ENCODE measurements at places on chromosomes 5 and 9.

DNA sequence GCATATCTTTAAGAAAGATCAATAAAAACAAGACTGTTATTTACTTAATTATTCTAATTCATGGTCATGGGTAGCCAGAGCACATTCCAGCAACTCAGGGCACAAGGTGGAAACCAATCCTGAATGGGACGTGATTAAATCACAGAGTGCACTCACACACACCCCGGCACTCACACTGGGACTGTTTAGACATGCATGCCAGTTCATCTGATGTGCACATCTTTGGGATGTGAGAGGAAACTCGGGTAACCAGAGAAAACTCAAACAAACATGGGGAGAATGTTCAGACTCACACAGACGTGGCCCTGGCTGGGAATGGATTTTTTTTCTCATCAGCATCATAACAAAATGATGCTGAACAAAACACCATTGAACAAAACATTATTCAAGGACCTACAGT lies 29.4 kb downstream of the SMAD5 start:
- DNase-seq, result no peak

DNA sequence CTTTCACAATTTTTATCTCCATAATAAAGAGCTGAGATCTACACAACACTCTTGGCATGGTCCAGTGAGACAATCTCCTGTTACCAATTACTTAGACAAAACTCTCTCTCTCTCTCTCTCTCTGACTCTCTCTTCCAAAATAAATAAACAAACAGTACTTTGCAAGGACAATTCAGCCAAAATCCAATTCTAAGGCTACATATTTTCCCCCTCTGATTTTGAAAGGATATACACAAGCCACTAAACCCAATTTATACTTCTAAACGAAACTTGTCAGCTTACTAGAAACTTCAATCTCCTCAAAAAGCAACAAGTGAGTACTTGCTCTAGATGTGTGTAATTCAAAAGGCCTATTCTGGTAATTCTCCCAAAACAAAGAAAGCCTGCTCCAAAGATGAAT lies 26.3 kb upstream of the TNPO1 start:
- DNase-seq, result no peak

DNA sequence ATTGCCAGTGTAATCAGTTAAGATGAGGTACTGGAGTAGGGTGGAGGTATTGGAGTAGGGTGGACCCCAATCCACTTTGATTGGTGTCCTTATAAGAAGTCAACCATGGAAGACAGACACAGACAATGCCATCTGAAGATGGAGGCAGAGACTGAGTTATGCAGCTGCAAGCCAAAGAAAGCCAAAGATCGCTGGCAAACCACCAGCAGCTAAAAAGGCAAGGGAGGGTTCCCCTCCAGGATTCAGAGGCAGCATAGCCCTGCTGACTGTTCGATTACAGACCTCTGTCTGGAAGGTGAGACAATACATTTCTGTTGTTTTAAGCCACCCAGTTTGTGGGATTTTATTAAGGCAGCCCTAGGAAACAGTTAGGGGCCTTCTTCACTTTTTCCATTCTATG lies 30.5 kb upstream of the CKMT2 start:
- no peak for DNase-seq

- DNase-seq, result no peak
These were observed 42.7 kb downstream of the ASS1 start for GRCh38 chr9:130487500-130487899.

GRCh38 chr5:64437496-64437895 lies 68.3 kb upstream of the RGS7BP start:
- no peak for DNase-seq

GRCh38 chr5:53362521-53362941 lies 117.9 kb upstream of the FST start:
- DNase-seq, result peak; percentile 97

DNA sequence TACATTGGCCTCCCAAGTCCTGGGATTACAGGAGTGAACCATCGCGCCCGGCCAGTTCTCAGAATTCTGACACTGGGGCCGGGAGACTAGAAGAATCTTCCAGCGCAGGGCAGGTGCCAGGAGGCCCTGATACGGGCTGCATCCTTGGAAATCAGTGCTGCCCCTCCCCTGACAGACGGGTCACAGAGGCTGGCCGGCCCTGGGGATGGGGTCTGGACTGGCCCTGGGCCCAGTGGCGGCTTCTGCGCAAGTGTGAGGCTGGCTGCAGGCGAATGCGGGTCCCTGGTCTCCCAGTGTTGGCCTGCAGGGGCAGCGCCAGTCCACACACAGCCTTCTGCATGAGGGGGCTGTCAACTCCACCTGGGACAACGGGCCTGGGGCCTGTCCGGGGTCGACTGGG lies 831 bp upstream of the TBC1D9B start:
- DNase-seq, result no peak

DNA sequence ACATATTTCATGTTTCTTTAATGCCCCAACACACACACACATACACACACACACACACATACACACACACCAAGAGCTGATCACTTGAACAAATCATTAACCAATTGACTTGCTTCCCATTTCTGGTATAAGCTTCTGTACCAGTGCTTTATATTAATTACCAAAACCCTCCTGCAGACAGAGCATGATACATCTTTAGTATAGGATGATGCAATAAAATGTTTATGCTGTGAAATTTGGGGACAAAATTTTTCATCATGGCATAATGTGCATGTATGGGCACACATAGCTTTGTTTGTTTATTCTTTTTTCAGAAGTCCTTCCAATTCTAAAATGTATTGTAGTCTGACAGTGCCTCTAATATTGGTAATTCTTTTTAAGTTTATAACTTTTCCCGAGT lies 34.5 kb downstream of the SLC1A3 start:
- no peak for DNase-seq

- DNase-seq, result no peak
These were observed 9.6 kb upstream of the NSD1 start for GRCh38 chr5:177123789-177124485.

DNA sequence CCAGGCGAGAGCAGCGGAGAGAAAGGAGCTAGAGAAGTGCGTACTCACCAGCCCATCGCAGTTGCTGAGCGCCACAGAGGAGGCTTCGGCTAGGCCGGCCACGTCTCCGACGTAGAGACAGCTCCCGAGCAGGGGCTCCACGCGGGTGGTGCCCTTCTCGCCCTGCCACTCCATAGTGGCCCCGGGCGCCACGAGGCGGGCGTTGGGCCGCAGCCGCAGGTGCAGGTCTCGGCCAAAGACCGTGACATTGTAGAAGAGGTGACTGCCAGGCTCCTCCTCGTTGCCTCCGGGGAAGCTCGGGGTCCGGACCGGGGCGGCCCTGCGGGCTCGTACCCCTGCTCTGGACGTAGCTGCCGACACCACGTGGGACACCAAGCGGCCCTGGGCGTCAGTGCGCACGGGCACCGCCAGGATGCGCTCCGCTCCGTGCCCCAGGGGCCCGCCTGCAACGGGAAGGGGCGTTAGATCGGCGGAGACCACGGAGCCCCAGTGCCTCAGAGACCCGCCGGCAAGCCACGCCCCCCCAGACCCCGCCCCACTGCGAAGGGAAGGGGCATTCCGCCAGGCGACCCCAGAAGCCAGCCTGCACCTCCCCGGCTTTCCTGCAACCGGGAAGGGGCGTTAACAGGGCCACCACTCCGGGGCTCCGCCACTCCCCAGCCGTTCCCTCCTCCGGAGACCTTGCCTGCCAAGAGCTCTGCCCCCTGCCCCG lies 1.4 kb downstream of the ADAMTS2 start:
- peak; percentile 27 for DNase-seq

- DNase-seq, result no peak
These were observed 102.5 kb downstream of the SPRY4 start for GRCh38 chr5:142222225-142222865.

GRCh38 chr9:121694600-121694999 lies 43.2 kb downstream of the DAB2IP start:
- no peak for DNase-seq

DNA sequence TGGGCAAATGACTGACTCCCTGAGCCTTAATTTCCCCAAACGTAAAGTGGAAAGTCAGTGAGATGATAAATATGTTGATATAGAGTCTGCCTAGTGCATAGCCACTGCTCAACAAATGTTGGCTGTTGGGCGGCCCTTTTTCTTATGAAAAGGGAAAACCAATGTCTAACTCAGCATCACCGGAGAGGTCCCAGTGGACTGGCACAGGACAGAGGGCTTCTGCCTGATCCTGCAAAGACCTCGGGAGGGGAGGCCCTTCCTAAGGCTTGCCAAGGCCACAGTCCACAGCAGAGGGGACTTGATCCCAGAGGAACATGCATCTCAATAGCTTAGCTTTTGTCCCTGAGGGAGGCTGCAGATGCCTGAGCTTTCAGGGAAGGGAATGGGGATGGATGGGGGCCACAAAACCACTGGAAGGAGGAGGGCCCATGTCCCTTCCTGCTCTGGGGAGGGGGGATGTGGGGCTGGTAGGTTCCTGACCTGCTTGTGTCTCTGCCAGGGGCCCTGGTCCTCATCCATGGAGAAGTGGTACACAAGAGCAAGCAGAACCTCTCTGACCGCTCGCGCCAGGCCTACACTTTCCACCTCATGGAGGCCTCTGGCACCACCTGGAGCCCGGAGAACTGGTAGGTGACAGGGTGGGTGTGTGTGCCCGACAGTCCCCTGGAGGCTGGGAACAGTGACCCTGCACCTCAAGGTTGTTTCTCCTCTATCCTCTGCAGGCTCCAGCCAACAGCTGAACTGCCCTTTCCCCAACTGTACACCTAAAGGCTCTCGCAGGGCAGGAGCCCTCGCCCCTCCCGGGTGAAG lies 6.3 kb downstream of the DOLK start:
- no peak for DNase-seq

- no peak for DNase-seq
These were observed 20.7 kb downstream of the TNFSF8 start for GRCh38 chr9:114909661-114910060.

DNA sequence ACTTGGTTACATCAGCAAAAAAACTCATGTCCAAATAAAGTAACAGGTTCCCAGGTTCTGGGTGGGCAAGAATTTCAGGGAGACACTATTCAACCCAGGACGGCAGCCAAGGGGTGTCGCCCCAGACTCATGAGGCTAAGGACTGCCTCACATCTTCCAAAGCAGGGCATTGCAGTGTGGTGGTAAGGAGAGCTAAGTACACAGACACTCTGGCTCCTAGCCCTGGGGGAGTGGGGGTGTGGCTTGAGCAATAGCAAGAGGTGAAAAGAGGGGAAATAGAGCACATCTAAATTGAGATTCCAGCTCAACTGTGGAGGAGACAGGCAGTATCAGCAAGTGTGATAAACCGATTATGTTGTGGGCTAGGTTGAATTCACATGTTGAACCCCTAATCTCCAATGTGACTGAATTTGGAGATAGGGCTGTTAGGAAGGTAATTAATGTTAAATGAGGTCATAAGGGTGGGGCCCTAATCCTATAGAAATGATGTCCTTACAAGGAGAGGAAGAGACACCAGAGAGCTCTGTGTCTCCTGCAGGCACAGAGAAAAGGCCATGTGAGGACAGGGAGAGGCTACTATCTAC lies 49.9 kb upstream of the MARCHF11 start:
- no peak for DNase-seq

- peak; percentile 99 for DNase-seq
These were observed 41.1 kb downstream of the ACTBL2 start for GRCh38 chr5:57441557-57441956.

- DNase-seq, result no peak
These were observed 198.5 kb upstream of the PTGER4 start for GRCh38 chr5:40481241-40481640.

GRCh38 chr9:136533775-136534157 lies 12.1 kb downstream of the NOTCH1 start:
- no peak for DNase-seq

GRCh38 chr5:151184316-151185042 lies 26.9 kb upstream of the ANXA6 start:
- DNase-seq, result no peak

DNA sequence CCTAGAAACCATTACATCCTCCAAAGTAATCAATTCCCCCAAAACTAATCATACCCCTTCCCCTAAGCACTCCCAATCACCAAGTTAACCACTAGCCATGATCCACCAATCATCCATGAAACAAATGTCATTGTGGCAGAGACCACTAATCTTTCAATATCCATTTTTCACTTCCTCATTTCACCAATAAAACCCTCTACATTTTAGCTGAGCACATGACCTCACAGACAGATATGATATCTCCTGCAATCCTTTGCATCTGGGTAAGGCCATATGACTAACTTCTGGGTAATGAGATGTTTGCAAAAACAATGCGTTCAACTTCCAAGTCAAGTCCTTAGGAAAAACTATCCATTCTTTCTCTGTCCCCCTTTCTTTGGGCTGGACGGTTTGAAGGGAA lies 20.7 kb downstream of the OR2S2 start:
- peak; percentile 50 for DNase-seq

DNA sequence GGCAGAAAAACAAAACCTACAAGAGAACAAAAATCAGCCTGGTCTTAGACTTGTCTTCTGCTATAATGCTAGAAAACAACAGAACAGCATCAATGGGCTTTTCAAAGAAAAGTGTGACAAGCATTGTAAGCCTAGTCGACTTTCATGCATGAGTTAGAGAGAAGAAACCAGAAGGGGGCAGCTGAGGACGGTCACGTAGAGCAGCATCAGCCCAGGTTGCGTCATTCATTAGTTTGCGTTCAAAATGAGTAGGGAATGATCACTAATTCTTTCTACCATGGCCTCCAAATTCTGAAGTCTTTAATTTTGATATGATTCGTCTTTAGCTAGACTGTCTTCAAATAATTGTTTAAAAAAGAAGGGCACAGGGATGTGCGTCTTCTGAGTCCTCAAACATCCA lies 4.7 kb upstream of the ISCA1 start:
- DNase-seq, result peak; percentile 42

GRCh38 chr9:121815546-121816448 lies 164.4 kb downstream of the DAB2IP start:
- DNase-seq, result no peak

DNA sequence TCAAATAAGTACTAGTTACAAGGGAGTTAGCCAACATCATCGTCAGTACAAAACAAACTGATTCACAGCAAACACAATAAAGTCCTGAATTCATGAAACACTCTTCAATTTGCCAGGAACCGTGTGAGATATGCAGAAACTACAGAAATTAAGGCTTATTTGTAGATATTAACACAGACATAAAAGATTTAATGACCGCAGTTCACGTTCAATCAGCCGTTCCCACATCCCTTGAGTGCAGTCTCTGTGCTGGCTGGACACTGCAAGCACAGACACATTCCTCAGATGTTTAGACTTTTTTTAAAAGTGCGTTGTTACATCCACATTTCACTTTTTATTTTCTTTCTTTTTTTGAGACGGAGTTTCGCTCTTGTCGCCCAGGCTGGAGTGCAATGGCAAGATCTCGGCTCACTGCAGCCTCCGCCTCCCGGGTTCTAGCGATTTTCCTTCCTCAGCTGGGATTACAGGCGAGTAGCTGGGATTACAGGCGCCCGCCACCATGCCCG lies 566 bp upstream of the CEP78 start:
- DNase-seq, result peak; percentile 41

GRCh38 chr9:89426384-89426961 lies 71.4 kb downstream of the SEMA4D start:
- no peak for DNase-seq

Data from brain microvascular endothelial cell (primary cell).